ENCODE measurements at places on chromosomes 4 and X. TPM values are rescaled to one million over a fixed set of nuclear protein-coding genes. Genes with fewer than 3 reads are reported as not detected.

DNA sequence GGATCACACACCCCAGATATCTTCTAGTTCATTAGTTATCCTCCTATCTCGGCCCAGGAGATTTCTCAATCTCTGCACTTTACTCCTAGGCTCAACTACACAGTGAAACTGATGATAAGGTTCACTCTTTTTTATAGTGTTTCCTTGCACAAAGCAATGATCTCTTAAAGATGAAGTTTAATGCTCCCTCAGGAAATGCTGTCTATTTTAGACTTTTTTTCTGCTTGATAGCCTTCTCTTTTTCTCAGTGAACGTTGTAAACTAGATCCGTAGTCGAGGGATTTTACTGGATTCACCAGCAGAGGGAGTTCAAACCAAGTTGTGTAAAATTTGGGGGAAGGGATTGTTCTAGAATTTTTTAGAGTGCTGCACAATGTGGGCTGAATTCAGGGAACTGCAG, 269.6 kb downstream of the GBA3 start:
- no peaks in the 10 kb centered on the region for H3K36me3 ChIP-seq
- no peak for DNase-seq
- no peaks in the 10 kb centered on the region for H3K27me3 ChIP-seq
- H3K27ac ChIP-seq, result no peak overlapping the region
- no peaks in the 10 kb centered on the region for H3K4me1 ChIP-seq
- no peak overlapping the region for H3K4me3 ChIP-seq

- H3K27me3 ChIP-seq, result no peaks in the 10 kb centered on the region
- no peaks in the 10 kb centered on the region for H3K4me1 ChIP-seq
- DNase-seq, result no peak
These were observed 262.0 kb downstream of the COL25A1 start for GRCh38 chr4:109040441-109040840.

DNA sequence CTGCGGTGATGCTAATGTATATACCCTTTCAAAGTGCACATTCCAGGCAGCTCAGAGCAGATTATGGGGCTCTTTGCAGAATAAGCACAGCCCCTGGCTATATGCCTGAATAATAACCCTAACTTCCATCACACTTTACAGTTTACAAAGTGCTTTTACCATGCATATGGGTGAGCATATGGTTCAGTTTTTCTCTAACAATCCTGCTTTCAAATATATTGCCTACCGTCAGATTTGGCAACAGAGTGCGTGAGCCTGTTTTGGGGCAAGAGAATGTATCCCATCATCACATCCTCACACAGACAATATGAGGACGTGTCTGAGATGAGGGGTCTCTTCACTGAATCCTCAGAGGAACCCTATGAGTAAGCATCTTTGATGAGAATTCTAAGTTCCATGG, 162.8 kb upstream of the VCX start:
- H3K27me3 ChIP-seq, result peaks cover 27% of the 10 kb centered on the region
- no peak overlapping the region for H3K27ac ChIP-seq
- no peak overlapping the region for H3K4me3 ChIP-seq
- no peaks in the 10 kb centered on the region for H3K36me3 ChIP-seq
- H3K4me1 ChIP-seq, result no peaks in the 10 kb centered on the region
- no peak for DNase-seq

- no peaks in the 10 kb centered on the region for H3K4me1 ChIP-seq
- peak overlapping the region; percentile 70 for H3K27ac ChIP-seq
- H3K27me3 ChIP-seq, result no peaks in the 10 kb centered on the region
- H3K4me3 ChIP-seq, result peak overlapping the region; percentile 62
- DNase-seq, result peak; percentile 20
These were observed 673 bp downstream of the PARM1 start for GRCh38 chr4:74933562-74934015.

DNA sequence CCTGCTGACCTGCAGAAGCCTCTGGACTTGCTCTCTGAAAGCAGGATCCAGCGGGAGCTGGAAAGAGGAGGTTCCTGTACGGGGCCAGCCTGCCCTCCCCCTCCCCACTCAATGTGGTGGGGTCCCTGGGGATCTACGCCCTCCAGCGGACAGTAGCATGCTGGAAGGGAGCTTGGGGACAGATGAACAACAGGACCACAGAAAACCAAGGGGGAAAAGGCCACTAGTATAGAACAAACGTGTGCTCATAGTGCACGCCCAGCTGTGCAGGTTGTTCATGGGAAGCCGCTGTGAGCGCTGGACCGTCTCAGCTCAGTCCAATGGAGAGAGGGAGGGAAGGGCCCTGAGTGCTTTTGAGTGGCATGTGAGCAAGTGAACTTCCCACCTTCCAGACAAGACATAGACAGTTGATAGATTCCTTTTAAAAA, 15.8 kb downstream of the HMX1 start:
- H3K4me3 ChIP-seq, result no peak overlapping the region
- no peak overlapping the region for H3K27ac ChIP-seq
- H3K36me3 ChIP-seq, result no peaks in the 10 kb centered on the region
- no peak for DNase-seq

GRCh38 chr4:16104520-16104919, 20.7 kb upstream of the PROM1 start:
- no peaks in the 10 kb centered on the region for H3K4me1 ChIP-seq
- no peak overlapping the region for H3K4me3 ChIP-seq
- no peak for DNase-seq
- no peaks in the 10 kb centered on the region for H3K36me3 ChIP-seq
- no peak overlapping the region for H3K27ac ChIP-seq

- H3K36me3 ChIP-seq, result peaks cover 5% of the 10 kb centered on the region
- no peaks in the 10 kb centered on the region for H3K27me3 ChIP-seq
- no peak overlapping the region for H3K4me3 ChIP-seq
These were observed 55.6 kb downstream of the CLCN4 start for GRCh38 chrX:10212395-10212794.

DNA sequence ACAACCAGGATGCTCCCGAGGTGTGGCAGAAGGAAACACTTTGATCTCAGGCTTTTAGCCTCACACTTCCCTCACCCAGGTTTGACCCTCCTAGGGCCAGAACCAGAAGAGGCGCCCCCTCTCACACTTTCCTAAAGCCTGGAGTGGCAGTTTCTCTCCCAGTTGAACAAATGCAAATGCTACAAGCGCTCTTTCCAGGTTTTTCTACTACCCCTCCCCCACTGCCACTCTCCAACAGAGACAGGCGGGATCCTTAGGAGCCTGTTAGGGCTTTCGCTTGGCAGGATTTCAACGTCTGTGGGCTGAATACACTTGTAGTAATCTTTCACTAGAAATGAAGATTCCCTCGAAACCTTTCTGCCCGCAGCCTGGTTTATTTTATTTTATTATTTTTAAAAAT, 2.4 kb downstream of the TSC22D3 start:
- peaks cover 9% of the 10 kb centered on the region for H3K27me3 ChIP-seq
- no peak overlapping the region for H3K4me3 ChIP-seq
- H3K4me1 ChIP-seq, result no peaks in the 10 kb centered on the region
- no peak overlapping the region for H3K27ac ChIP-seq
- DNase-seq, result peak; percentile 24
- no peaks in the 10 kb centered on the region for H3K36me3 ChIP-seq

GRCh38 chr4:57234252-57234775, 124.1 kb upstream of the IGFBP7 start:
- no peak overlapping the region for H3K27ac ChIP-seq
- H3K4me1 ChIP-seq, result peaks cover 13% of the 10 kb centered on the region
- H3K4me3 ChIP-seq, result no peak overlapping the region

DNA sequence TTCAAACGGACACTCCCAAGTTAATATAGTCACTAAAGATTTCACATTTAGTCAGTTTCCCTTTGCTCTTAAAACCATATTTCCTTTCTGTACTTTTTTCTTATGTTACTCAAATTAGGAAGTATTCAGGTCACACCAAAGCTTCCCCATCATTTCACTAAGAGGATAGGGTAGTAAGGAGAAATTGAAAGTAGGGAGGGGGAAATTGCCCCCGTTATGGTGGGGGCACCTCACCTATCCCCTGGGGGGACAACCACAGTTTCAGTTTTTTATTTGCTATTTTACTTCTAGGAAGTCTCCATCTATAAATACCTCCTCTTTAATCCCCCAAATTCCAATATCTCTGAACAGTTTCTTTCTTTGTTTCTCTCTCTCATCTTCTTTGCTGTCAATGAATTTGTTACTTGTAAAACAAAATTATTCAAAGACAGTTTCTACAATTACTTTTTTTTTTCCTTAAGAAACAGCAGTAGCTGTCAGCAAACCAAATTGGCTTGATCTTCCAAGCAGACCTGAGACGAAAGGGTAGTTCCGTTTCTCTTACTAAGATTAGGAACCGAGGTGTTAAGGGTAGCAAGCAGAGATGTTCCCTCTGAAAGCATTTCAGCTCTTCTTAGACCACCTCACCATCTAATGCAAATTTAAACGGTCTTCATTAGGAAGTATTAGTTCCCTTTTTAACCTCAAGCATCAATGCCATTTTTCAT, 160.2 kb upstream of the KLF3 start:
- H3K36me3 ChIP-seq, result no peaks in the 10 kb centered on the region
- no peak overlapping the region for H3K4me3 ChIP-seq
- no peaks in the 10 kb centered on the region for H3K27me3 ChIP-seq
- no peaks in the 10 kb centered on the region for H3K4me1 ChIP-seq

DNA sequence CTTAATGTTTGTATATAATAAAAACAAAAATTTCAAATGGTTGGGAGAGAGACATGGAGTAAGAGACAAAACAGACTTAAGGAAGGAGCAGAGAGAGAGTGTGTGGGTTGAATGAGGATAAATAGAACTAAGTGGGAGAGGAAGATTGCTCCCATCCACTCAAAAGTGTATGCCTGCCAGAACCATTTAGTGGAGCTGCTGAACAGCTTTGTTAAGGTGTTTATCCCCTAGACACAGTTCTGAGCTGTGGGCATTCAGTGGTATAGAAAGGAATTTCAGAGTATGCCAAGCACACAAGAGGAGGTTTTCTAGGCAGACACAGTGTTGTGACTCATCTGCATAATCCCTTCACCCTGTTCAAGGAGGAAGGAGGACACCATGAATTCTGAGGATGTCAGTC, 508.6 kb upstream of the EPHA5 start:
- H3K4me3 ChIP-seq, result no peak overlapping the region
- no peaks in the 10 kb centered on the region for H3K36me3 ChIP-seq
- no peaks in the 10 kb centered on the region for H3K4me1 ChIP-seq
- no peak for DNase-seq
- H3K27ac ChIP-seq, result no peak overlapping the region
- H3K27me3 ChIP-seq, result no peaks in the 10 kb centered on the region

DNA sequence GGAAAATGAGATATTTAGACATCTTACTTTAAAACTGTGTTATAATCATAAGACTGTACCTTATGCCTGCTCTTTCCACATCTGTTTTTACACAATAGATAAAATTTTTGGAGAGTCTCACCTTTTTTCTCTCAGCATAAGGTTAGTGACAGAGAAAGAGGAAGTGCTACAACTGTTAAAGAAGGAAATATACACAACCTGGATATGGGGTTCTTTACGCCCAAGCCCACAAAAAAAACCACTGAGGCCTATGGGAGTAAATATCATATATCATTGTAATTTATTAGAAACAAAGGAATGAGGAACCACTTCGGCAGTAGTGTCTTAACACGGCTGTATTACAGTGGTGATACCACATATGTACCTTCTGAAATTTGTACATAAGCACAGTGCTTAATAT, 265.9 kb upstream of the GK2 start:
- DNase-seq, result no peak
- H3K4me1 ChIP-seq, result no peaks in the 10 kb centered on the region
- H3K27me3 ChIP-seq, result no peaks in the 10 kb centered on the region
- no peak overlapping the region for H3K4me3 ChIP-seq

GRCh38 chrX:109440475-109440874, 41.4 kb downstream of the GUCY2F start:
- DNase-seq, result no peak
- no peaks in the 10 kb centered on the region for H3K4me1 ChIP-seq
- H3K36me3 ChIP-seq, result no peaks in the 10 kb centered on the region
- H3K27ac ChIP-seq, result no peak overlapping the region

GRCh38 chr4:5962416-5962815, 55.8 kb downstream of the C4orf50 start:
- no peak overlapping the region for H3K4me3 ChIP-seq
- H3K27me3 ChIP-seq, result no peaks in the 10 kb centered on the region
- H3K27ac ChIP-seq, result no peak overlapping the region
- no peaks in the 10 kb centered on the region for H3K36me3 ChIP-seq
- H3K4me1 ChIP-seq, result no peaks in the 10 kb centered on the region

- no peak overlapping the region for H3K4me3 ChIP-seq
- peaks cover 45% of the 10 kb centered on the region for H3K4me1 ChIP-seq
These were observed 241.6 kb downstream of the MGST2 start for GRCh38 chr4:139907001-139907809.

GRCh38 chr4:18733961-18734360, 712.4 kb upstream of the LCORL start:
- no peaks in the 10 kb centered on the region for H3K36me3 ChIP-seq
- H3K27ac ChIP-seq, result no peak overlapping the region
- peak; percentile 94 for DNase-seq
- no peak overlapping the region for H3K4me3 ChIP-seq

- H3K4me1 ChIP-seq, result peaks cover 7% of the 10 kb centered on the region
- H3K4me3 ChIP-seq, result no peak overlapping the region
- no peak overlapping the region for H3K27ac ChIP-seq
These were observed 518 bp downstream of the TACR3 start for GRCh38 chr4:103719105-103719829.

- H3K27me3 ChIP-seq, result no peaks in the 10 kb centered on the region
- no peak overlapping the region for H3K27ac ChIP-seq
- H3K36me3 ChIP-seq, result no peaks in the 10 kb centered on the region
These were observed 22.4 kb downstream of the AFF1 start for GRCh38 chr4:86957215-86957614.

DNA sequence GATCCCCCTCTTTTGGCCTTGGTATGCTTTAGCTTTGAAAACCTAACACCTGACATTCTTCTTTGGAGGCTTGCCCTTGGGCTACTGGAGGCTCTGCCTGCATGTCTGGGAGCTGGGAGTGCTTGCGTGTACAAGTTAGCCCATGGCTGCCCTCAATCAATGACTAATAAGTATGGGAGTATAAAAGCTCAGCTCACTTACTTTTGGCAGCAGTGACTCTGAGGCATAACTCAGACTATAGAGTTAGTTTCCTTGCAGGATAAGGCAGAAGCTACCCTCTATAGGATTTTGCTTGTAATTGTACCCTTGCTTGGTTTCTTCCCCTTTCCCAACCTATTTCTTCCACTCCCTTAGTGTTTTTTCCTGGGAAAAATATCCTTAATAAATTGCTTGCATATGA, 247.9 kb downstream of the PPP1R2C start:
- H3K36me3 ChIP-seq, result no peaks in the 10 kb centered on the region
- no peak overlapping the region for H3K27ac ChIP-seq
- no peaks in the 10 kb centered on the region for H3K4me1 ChIP-seq
- H3K4me3 ChIP-seq, result no peak overlapping the region
- DNase-seq, result no peak

GRCh38 chrX:132862562-132862961, 95.9 kb downstream of the HS6ST2 start:
- no peak for DNase-seq
- no peaks in the 10 kb centered on the region for H3K4me1 ChIP-seq
- no peaks in the 10 kb centered on the region for H3K36me3 ChIP-seq
- no peak overlapping the region for H3K27ac ChIP-seq

The GAK gene
- 156 TPM for total RNA-seq

The UNC5C gene
- total RNA-seq, result 6.9 TPM

The DCAF8L1 gene
- total RNA-seq, result not detected

The RTL9 gene
- 0.06 TPM for total RNA-seq

The SRPK3 gene
- total RNA-seq, result 0.23 TPM

The CCKAR gene
- total RNA-seq, result 0.14 TPM

The GPR119 gene
- not detected for total RNA-seq

The IL2 gene
- total RNA-seq, result 1.4 TPM

The PSAPL1 gene
- 0.55 TPM for total RNA-seq

The ZIC3 gene
- not detected for total RNA-seq

The HSFX4 gene
- not detected for total RNA-seq

The SMR3B gene
- not detected for total RNA-seq

The CT55 gene
- not detected for total RNA-seq

The EPGN gene
- total RNA-seq, result 2.3 TPM

The GAGE13 gene
- total RNA-seq, result not detected

Data from lung (tissue), 17 donors.